H7 (cell line): ENCODE measurements at places on chromosomes 5 and 9. TPM values are rescaled to one million over a fixed set of nuclear protein-coding genes. Genes with fewer than 3 reads are reported as not detected.

DNA sequence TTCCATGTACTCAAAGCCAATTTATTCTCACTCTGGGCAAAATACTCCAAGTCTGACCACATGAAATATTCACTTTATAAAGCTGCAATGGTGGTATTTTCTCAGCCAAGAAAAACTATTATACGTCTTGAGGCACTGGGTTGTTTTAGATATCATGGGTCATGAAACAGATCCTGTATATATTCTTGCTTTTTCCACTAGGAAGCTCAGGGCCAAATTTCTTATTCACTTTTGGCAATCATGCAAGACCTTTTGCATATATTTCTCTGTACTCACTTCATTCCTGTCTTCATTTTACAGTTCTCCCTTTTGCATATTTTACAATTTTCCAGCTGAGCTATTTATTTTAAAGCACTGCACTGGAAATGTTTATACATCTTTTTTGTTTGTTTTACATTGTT, 49.8 kb downstream of the GABBR2 start:
- DNase-seq, result no peak

GRCh38 chr5:154010660-154011059, 28.1 kb downstream of the FAM114A2 start:
- no peak for DNase-seq

DNA sequence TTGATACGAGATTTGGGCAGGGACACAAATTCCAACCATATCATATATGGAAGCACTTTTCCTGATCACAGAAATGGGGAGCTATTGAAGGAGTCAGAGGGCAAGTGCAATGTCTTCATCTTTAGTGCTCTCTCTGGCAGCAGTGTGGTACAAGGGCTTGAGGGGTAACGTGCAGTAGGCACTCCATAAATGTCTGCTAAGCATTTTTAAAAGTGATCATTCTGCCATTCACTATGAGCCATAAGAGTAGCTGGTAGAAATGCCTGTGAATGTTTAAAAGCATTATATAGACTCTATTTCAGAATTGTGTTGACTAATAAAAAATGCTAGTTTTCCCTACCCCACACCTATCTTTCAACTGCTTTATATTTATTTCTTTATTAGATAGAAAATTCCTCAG, 61.1 kb upstream of the DHFR start:
- no peak for DNase-seq

GRCh38 chr5:16791036-16791705, 144.9 kb downstream of the MYO10 start:
- peak; percentile 69 for DNase-seq

DNA sequence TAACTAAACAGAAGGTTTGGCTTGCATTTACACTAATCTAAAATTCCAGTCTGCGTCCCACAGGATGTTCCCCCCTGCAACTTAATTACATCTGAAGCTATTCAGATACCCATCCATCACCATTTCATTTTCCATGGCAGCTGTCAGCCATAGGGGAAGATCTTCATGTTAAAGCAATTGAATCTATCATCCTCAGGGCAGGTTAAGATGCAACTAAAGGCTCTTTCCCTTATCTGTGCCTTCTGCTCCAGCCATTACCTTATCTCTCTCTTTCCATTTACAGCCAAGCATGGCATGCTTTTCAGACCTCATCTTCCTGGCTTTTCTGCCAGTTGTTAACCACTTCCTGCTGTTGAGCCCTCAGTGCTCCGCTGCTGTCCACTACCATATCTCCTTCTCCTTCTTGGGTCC, 15.8 kb upstream of the HACD4 start:
- no peak for DNase-seq

DNA sequence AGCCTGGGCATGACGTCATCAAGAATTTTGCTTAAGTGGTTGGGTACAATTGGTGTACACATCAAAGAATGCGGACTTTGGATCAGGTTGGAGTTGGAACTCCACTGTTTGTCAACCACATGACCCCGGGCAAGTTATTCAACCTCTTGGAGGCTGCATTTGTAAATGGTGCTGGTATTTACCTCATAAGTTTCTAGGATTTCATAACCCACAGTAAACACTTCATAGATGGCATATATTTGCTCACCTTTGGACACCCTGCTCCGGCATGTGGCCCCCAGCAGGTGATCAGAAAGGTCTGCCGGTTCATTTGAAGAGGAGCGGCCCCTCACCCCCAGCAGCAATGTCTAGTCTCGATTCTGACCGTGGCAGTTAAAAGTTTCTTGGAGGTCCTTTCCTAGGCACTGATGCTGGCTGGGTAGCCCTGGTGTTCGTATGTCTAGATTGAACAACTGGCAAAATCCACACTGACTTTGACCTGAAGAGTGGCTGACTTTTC, 60.6 kb downstream of the IL6ST start:
- peak; percentile 10 for DNase-seq

DNA sequence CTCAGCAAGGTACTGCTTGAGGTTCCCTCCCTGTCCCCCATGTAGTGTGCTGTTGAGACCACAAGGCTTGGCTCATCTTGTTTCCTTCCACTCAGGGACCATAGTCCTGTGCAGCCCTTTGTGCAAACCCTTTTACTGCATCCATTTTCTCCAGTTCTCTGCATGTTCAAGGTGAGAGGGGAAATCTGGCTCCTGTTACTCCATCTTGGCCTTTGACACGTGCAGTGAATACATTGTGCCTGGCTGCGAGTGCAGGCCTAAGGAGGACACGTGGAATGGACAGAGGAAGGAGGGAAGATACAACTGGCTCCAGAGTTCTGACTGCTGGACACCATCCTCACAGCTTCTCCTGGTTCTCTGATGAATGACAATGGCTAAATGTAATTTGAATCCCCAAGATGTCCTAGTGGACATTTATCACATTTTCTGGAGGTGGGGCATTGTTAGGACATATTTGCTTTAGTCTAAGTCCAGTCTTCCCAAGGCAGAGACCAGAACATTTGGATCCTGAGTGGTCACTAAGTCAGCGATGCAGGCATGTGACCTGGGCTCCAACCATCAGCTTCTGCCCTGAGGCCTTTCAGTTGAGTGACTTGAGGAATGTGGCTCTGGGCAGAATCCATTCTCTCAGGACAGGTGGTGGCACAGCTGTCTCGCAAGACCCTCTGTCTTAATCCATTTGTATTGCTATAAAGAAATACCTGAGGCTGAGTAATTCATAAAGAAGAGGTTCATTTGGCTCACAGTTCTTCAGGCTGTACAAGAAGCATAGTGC, 189.0 kb upstream of the DAP start:
- DNase-seq, result no peak

- peak; percentile 94 for DNase-seq
Observed at GRCh38 chr5:135834639-135835529, at the start of gene SLC25A48. Gene SLC25A48, plus strand, starts transcription at chr5:135834663. Its CDS starts 185 bp downstream, at chr5:135834848.

GRCh38 chr5:42894057-42894456, 82.4 kb upstream of the SELENOP start:
- DNase-seq, result peak; percentile 77

GRCh38 chr5:134227776-134228175, 1.9 kb upstream of the PPP2CA start:
- no peak for DNase-seq

DNA sequence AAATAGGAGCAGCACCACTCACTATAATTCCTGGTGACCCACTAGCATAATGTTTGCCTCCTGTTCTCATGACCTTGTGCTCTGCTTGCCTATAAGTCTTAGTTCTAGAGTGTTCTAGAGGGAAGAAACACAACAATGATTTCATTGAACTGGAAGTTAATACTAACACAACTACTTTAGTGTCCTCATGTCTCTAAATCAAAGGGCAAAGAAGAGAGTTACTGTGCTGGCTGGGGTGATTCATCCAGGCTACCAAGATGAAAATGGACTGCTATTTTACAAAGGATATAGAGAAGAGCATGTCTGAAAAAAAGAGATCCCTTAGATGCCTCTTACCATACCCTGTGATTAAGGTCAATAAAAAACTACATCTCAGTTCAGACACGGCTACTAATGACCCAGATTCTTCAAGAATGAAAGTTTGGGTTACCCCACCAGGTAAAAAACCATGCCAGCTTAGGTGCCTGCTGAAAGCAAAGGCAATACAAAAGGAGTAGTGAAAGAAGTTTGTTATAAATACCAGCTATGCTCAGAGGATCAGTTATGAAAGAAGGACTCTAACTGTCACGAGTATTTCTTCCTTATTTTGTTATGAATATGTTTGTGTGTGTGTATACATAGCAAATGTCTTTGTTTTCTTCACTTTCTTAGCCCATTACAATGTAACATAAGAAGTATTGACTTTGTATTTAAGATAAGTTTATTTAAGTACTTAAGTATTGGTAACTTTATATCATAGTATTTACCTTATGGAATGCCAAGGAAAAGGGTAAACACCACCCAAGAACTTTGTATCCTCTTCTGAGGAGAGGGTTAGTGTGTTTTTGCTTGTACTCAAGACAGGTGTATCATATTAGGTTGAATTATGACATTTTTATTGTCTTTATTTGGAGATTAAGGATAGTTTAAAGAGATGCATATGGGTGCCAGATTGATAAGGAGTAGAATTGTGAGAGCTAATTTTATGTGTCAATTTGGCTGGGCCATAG, 314.1 kb upstream of the PTGER4 start:
- DNase-seq, result no peak

DNA sequence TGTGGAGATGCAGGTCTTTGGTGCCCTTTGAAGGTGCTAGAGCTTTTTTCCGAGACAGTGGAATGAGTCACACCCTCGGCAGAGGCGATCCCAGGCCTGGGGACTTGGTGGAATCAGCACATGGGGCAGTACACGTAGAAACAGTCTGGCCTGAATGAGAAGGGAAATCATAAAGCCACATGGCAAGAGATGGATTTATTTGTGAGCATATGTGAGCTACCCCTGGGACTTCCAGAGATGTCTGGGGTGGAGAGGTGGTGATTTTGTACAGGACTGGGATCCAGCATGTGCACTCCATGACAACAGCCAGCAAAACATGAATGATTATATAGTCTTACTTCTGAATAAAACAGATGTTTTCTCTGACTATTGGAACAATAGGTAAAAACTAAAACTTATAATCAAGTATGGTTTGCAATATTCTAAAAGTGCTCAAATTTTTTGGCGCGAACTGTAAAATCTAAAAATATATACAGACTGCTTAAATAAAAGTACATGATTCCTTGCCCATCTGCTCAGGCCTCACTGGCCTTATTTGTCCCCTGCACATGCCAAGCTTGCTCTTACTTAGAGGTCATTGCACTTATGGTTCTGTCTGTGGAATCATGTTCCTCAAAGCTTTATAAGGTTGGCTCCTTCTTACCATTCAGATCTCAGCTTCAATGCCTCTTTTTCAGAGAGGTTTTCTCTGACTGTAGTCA, 54.7 kb upstream of the SMARCA2 start:
- DNase-seq, result no peak

DNA sequence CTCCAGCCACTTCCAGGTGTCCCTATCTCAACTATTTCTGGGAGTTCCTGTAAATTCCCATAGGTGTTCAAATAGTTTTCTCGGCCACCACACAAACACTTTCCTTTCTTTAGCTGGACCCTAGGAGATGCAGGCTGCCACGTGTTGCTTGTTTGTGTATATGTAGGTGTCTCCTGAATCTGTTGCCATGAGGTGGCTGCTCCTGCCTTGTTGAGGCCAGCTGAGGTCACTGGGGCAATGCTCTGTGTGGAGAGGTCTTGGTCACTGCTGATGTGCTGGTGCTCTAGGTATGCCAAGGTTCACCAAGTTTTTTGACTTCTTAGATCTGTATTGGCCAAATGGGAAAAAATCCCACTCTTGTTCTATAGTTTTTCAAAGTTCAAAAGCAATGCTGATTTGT, 132.5 kb upstream of the CHD1 start:
- no peak for DNase-seq

DNA sequence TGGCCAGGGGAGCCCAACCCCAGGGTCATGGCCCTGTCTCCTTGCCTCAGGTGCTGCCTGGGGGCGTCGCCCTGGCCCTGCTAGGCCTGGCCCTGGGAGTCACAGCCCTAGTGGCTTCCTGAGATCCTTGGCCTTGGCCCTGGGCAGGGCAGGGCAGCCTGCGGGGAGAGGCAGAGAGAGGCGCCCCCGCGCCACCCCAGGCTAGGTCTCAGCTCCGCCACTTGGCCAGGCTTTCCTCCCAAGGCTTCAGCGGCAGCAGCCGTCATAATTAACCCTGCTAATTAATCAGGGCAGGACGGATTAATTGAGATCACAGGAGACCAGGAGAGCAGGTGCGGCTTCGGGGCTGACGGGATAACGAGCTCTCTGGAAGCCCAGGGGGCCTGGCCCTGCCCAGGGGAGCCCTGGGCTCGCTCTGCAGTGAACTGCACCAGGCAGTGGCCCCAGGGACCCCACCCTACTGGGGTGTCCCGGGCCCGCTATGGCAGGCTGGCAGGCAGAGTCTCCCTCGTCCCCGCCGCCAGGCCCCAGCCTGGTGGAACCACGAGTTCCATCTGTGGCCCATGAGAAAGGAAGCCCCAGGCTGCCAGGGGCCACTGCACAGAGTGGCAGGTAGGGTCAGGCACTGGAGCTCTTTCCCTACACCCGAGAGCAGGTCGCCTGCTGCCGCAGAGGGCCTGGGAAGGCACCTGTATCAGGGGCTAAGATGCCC, 269.6 kb downstream of the PBX3 start:
- DNase-seq, result no peak

GRCh38 chr9:124356745-124357390, 58.4 kb downstream of the PSMB7 start:
- DNase-seq, result no peak

DNA sequence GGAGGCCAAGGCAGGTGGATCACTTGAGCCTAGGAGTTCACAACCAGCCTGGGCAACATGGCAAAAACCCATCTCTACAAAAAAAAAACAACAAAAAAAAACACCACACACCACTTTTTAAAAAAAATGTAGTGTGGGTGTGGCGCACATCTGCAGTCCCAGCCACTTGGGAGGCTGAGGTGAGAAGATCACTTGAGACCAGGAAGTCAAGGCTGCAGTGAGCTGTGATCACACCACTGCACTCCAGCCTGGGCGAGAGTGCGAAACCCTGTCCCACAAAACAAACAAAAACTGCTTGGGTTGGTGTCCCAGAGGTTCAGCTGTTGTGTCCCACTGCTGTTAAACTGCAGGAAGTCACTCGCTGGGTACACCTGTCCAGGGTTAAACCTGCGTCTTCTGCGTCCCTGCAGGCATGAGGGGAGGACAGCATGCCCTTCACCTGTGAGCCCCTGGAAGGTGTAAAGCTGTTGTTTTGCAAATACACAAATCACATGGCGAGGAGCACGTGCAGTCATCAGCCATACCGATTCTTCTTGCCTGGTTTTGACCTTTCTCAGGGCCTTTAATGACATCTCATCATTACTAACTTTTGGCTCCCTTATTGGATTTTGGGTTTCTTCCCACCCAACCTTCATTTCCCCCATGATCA, 29.3 kb upstream of the CLPTM1L start:
- peak; percentile 10 for DNase-seq

GRCh38 chr5:146457431-146457830, 10.3 kb downstream of the TCERG1 start:
- no peak for DNase-seq

GRCh38 chr9:127783111-127784008, 2.5 kb upstream of the CDK9 start:
- peak; percentile 66 for DNase-seq

BSPRY gene
- total RNA-seq, result 1.5 and 2.3 TPM in 2 replicates

IPPK gene
- total RNA-seq, result 10.6 and 12.5 TPM in 2 replicates

SOHLH1 gene
- not detected in 2 replicates for total RNA-seq

ITK gene
- total RNA-seq, result 0.03 and 0.15 TPM in 2 replicates

LCN12 gene
- 0.38 and 2.9 TPM in 2 replicates for total RNA-seq

RALGDS gene
- 24.4 and 24.6 TPM in 2 replicates for total RNA-seq

RAD23B gene
- 137 and 174 TPM in 2 replicates for total RNA-seq

FIBCD1 gene
- 6.1 and 6.2 TPM in 2 replicates for total RNA-seq

OGN gene
- not detected in 2 replicates for total RNA-seq

SLC6A7 gene
- not detected in 2 replicates for total RNA-seq

NUTM2F gene
- 0.69 TPM in 1 of 2 replicates, not detected in the other for total RNA-seq
